Stimulated activated CD8-positive, alpha-beta memory T cell treated with anti-CD3 and anti-CD28 coated beads, Interleukin-15, amount 100 ng/mL, for 24 hours (primary cell): ENCODE measurements at places on chromosomes 6 and 20.

GRCh38 chr6:37988696-37989095 is 169.2 kb downstream of the ZFAND3 start:
- no peak for DNase-seq

DNA sequence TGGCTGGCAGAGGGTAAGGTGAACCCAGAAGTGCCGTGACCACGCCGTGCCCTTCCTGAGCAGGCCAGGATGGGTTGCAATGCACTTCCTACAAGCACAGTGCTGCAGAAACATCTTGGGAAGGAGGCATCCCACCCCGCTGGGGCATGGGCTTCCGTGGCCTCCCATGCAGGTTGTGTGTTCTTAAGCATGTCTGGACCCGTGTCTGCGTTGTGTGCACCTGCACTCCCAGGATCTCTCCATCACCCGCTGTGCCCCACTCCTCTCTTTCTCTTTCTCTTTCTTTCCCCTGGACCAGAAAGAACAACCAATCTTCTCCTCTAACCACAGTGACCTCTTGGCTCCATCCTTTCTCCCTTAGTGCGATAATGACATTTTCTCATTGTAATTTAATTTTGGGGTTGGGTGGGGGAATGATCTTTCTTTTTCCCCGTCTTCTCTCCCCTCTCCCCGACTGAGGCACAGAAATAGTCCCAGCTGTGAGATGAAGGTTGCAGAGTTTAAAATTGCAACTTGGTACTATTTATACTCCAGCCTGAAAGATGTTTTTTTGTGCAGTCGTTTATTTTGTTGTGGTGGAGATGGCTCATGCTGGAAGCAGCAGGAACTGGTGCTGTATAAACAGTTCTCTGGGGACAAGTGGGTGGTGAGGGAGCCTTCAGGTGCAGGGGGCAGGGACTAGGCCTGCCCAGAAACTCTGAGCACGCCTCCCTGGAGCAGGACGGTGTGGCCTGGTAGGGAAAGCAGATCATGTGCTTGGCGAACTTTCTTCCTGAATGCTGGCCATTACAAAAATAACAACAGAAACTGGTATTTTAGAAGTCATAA is 20.5 kb downstream of the BCAS4 start:
- DNase-seq, result no peak

GRCh38 chr6:44263354-44264100 is 1.8 kb downstream of the NFKBIE start:
- no peak for DNase-seq

GRCh38 chr6:138953451-138953850 is 34.6 kb downstream of the REPS1 start:
- no peak for DNase-seq

- DNase-seq, result no peak
These were observed 35.7 kb downstream of the COX4I2 start for GRCh38 chr20:31673435-31673834.
